Naive thymus-derived CD8-positive, alpha-beta T cell (primary cell): ENCODE measurements at places on chromosomes 13 and 19.

DNA sequence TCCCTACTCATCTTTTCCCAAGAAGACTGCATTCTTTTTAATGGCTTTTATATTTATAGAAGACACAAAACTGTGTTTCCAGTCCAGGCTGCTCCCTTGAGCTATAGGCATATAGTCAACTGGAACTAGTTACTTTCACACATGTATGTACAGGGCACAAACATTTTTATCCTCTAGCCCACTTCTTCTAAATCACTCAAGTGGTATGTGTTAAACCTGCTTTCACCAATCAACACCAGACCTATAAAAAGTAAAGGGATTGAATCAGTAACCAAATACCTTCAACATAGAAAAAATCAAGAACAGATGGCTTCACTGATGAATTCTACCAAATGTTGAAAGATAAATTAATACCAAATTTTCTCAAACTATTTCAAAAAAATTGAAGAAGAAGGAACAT lies 584.2 kb upstream of the SLITRK1 start:
- no peak for DNase-seq

DNA sequence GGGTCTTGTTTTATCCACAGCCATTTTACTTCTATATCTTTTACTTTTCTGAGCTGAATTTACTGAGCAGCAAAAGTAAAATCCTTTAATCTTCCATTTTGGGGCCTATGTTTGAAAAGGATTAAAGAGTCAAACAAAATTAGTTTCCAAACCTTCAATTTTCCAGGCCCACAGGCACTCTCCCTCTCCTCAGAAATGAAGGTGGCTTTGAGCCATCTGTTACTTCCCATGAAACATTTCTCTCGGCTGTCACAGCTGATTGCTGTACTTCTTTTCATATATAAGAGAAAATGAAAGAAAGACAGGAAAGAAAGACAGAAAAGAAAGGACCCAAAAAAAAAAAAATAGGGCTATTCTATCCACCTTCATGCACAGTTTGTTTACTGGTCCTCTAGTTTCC lies 194.9 kb downstream of the LACC1 start:
- no peak for DNase-seq

DNA sequence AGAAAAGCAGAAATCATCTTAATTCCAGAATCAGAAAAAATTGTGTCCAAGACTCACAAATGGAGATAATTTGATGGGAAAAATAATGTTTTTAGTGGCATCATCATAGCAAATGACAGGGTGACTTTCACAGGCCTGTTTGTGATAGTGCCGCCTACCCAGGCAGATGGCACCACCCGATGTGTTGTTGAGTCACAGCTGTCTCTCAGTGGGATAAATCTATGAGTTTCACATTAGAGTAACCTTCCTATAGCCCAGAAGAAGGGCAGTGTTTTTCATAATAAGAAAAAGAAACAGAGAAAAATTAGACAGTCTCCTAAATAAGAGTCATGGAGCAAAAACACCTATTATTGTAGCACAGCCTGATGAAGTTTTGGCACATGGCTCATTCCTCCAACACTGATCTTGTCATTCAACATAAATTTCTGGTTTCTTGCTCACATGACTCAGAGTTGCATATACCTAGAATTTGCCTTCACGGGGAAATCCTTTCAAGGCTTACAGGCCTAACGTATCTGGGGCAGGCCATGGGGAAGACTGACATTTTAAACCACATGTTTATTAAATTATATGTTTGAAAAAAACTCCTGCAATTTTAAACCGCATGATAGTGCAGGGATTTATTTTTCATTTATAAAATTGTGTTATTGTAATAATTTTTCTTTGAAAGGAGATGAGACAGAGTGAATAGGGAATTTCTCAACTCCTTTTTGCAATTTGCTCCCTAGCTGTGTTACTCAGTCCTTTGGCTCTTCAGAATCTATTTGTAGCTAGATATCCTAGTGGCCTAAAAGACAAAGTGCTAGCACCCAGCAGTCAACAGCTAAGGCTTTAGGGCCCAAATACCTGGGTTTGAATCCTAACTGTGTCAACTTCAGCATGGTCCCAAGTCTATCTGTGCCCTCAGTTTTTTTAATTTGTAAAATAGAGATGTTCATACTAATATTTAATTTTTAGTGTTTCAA lies 393.7 kb downstream of the NDFIP2 start:
- DNase-seq: no peak

- no peak for DNase-seq
Measured at GRCh38 chr13:103007427-103007762, 58.8 kb downstream of the SLC10A2 start.

DNA sequence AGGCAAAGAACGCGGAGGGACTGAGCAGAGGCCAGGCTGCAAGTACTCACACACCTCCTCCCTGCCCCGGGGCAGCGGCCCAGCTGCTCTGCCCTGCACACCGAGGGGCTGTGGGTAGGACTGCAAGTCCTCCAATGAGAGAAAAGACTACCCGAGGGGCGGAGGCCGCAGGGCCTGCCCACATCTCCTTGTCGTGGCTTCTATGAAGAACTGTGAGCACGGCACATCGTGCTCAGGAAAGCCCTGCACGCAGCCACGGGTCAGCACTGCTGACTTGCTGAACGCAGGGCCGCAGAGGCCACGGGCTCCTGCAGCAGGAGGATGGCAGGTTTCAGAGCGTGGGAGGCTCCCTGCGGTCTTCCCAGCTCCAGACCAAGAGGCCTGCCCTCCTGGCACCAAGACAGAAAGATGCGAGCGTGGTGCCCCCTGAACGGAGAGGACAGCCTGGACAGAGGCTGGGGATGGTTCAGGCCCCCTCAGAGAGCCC lies 37.4 kb downstream of the CEBPG start:
- DNase-seq: no peak

DNA sequence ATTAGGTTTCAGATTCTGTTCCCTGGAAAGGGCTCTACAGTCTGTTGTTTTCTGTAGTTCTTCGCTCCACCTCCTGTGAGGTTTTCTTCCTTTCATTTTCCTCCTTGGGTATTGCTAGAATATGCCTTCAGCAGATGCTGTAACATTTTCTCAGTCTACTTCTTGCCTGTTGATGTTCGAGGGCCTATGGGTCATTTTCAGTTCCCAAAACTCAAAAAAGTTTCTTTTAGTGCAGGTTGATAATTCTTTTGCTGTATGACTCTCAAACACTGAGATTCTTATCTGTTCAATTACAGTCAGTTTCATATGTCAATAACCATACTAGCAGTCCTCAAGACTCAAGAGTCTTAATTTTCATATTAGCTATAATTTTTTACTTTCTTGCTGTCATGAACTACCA lies 268.3 kb downstream of the RFC3 start:
- DNase-seq: no peak
